ENCODE measurements at places on chromosomes 5 and 9.

GRCh38 chr9:110810262-110810976, 141.8 kb downstream of the MUSK start:
- DNase-seq: no peak

- no peak for DNase-seq
These were observed 20.5 kb upstream of the MEIKIN start for GRCh38 chr5:131965826-131966415.

DNA sequence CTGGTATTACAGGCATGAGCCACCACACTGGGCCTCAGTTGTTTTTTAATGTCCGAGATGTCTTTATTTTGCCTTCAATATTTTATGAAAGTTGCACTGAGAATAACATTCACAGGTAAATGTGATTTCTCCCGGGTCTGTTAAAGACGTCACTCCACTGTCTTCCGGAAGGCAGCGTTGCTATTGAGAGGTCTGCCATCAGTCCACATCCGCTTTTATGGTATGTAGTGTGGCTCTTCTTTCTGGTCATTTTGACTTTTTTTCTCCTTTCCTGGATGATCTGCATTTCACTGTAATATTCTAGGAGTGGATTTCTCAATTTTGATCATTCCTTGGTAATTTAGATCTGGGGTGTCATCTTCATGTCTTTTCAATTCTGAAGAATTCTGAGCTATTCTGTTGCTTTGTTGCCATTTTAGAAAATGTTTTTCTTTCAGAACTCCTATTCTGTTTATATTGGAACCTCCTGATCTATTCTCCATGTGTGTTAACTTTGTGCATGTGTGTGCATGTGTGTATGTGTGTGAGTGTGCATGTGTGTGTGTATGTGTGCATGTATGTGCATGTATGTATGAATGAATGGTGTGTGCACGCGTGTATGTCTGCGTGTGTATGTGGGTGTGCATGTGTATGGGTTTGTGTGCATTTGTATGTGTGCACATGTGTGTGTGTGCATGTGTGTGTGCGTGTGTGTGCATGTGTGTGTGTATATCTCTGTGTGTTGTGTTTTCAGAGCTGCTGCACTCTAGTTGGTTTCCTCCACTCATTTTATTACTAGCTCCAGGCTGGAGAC, 1.9 kb upstream of the LCN1 start:
- no peak for DNase-seq

- DNase-seq: no peak
These were observed 16.1 kb downstream of the MEGF10 start for GRCh38 chr5:127306647-127307046.

DNA sequence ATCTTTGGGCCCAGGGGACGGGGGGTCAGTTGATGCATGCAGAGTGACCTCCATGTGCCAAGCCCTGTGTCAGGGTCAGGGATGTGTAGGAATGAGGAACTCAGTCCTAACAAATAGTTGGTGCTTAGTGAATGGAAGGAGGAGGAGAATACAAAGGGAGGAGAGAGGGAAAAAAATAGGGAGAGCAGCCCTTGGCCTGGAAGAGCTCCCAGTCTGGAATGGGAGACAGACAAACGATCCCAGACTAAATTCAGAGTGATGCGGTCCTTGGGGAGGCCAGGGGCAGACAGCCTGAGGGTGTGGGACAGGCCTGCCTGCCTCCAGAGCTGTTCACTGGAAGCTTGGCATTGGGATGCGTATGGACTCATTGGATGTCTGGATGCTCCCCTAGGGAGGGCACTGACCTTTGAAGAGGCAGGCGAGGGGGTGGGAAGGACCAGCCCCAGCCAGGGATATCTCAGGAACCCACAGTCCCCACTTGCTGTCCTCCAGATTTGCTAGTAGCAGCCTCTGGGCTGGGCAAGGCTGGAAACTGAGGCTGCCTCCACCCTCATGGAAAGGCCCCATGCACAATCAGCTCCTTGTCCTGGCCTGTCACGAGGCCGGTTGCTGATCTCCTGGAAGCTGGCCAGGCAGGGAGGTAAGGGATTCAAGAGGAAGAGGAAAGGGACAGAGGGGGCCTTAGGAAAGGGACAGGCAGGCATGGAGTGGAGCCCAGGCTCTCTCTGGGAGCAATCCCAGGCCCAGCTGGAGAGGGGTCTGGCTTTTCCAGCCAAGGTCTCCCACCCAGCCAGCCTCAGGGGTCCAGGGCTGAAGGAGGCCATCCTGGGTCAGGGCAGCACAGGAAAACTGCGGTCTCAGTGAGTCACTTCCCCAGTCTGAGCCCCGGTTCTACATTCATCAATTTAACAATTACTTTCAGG, 69.0 kb upstream of the GGTA1 start:
- no peak for DNase-seq

DNA sequence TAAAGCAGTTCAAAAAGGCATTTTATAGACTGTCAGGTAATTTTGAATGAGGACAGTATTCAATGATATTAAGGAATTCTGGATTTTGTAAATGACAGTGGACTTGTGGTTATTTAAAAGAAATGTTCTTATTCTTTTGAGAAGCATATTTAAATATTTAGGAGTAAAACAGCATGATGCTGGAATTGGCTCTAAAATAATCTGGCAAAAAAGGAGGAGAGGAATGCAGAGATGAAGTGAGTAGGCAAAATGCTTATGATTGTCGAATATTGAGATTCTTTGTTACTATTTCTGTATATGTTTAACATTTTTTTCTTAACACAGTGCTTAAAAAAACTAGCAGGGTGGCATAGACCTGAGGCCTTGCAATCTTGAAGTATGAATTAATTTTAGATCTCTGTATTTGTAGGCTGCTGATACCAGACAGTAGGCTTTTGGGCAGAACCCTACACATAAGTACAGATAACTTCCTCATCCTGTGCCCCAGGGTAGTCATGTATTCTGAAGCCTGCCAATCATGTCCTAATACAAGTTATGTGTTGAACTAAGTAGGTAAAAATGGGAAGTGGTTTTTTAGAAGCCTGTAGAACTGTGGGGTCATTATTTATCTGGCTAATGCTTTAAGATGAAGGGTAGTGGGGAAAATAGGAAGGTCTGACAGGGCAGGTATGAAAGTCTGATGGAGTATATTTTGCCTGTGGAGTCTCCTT, 9.4 kb downstream of the CD180 start:
- DNase-seq: no peak

- DNase-seq: no peak
These were observed 14.5 kb downstream of the PLPP1 start for GRCh38 chr5:55520117-55520839.

GRCh38 chr5:6482735-6483134, 34.1 kb downstream of the UBE2QL1 start:
- DNase-seq: no peak

GRCh38 chr5:85108471-85108870, 723.8 kb upstream of the EDIL3 start:
- no peak for DNase-seq

DNA sequence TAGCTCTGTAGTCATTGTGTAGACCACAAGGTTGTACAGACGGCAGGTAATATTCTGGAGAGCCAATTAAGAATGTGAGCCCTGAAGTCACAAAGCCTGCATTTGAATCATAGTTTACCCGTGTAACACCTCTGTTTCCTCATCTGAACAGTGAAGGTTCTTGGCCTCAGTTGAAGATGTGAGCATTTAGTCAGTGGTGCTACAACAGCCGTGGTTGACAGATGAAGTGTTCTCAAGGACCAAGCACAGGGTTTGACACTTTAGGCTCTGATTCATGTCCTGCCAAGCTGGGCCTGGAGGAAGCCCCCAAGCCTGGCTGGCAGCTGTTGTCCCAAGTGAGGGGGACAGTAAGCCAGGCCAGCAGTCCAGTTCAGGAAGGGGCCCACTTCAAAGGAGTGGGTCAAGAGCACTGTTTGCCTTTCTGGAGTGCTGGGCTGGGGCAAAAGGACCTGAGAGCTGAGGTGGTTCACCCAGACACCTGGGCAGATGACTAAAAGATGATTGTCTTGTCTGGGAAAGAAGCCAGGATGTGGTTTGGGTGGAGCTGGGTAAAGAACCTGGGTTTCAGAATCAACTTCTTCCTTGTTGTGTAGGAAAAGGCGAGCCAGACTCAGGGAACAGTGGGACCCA, 20.7 kb downstream of the FAXDC2 start:
- DNase-seq: no peak

DNA sequence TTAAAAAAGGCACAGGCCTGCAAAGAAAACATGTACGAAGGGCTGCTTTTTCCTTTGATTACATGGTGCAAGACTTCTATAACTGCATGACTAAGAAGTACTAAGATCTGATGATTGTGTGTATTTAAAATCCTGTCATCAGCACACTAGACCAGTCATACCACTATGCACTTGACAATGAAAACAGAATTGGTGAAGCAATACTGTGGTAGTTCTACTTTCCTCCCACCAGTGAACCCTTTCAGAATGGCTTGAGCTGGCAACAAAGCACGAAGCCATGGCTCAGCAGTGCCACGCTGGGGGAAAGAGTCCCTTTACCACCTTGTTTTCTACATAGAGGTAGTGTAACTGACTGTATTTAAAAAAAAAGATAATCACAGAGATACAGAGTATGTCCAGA, 49.0 kb upstream of the POU5F2 start:
- no peak for DNase-seq

- no peak for DNase-seq
These were observed 31.3 kb downstream of the NDST1 start for GRCh38 chr5:150539206-150539605.

DNA sequence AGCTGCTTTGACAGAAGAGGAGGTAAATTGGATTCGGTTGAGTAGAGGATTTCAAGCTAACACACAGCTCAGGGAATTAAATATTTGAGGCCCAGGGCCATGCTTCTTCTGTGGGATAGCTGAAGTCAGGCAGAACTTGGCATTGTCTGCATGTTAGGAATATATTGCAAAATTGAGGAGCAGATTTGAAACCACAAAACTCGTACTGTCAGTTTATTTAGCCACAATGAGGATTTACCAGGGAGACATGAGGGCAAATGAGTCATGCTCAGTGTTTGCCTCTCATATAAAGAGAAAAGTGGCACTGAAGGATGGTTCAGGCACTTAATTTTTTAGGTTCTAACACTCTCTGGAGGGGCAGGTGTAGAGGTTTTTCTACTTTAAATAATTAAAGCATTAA, 83.0 kb upstream of the PRLR start:
- DNase-seq: no peak

GRCh38 chr5:10059556-10059955, 190.1 kb downstream of the ATPSCKMT start:
- DNase-seq: no peak

GRCh38 chr5:43192558-43193180, 644 bp downstream of the NIM1K start:
- DNase-seq: no peak

- no peak for DNase-seq
These were observed 23.0 kb upstream of the TRIO start for GRCh38 chr5:14120176-14120575.

DNA sequence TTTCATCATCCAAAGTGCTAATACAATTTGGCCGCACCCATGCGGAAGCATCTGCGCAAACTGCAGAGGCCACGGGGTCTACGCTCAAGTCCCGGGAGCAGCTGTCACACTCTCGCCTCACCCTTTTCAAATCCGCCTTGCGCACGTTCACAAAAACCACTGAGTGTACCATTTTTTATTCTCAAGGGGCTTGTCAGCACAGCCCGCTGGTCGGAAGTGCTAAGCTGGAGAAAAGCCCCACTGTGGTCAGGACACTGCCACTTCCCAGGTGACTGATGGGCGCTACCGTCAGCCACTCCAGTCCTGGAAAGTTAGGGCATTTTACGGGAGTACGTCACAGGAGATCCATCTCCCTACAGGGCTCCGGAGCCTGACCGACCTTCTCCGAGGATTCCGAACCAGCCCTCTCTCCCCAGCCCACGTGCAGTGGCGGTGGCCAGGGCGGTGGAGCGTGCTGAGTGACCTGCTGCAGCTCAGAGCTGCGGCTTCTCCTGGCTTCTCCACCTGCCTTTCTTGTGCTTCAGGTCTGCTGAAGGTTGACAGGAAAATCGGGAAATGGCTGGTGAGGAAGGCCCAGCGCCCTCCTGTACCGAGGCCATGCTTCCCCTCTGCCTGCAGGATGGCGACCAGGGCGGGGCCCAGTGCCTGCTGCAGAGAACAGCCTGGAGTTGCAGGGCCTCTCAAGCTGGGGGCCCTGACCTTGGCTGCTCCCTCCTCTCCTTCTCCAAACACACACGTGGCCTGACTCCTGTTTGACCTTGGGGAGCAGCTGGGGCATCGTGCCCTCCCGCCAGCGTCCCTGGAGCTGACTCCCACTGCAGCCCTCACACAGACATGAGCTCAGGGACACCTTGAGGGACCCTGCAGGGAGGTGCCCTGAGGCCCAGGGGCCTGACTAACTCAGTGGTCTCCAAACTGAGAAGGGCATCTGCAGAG, 14.3 kb downstream of the RASGEF1C start:
- DNase-seq: no peak

- no peak for DNase-seq
These were observed 113.8 kb downstream of the ALDH1A1 start for GRCh38 chr9:72839085-72839484.

DNA sequence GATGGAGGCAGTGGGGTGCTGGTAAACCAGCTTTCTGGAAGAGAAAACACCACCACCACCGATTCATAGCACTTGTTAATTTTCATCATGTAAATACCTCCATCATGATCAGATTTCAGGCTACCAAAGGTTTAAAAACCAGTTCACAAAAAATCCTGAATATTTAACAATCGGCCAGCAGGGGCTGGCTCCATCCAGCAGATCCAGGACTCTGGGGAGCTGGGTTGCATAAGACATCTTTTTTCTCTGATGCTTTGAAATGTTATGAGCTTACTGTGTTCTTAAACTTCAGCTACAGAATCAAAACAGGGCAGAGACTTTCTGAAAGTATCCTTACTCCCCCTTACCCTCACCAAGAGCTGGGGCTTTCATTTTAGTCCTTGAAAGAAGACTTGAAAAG, 14.6 kb upstream of the RNF183 start:
- DNase-seq: no peak

GRCh38 chr5:151745071-151745705, 13.2 kb downstream of the ATOX1 start:
- DNase-seq: no peak

DNA sequence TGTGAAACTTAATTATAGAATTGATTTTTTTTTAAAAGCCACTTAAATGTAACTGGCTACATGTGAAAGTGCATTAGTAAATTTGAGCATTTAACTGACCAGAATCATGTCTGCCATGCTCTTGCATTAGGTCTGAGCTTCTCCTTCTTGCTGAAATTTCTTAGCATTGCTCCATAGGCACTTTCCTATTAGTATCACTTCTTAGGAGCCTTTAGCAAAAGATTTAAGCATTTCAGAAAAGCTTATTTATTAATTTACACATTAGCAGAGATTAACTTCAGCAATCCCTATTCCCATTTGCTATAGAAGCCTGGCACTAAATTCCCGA, 211.0 kb downstream of the SNX18 start:
- DNase-seq: no peak

DNA sequence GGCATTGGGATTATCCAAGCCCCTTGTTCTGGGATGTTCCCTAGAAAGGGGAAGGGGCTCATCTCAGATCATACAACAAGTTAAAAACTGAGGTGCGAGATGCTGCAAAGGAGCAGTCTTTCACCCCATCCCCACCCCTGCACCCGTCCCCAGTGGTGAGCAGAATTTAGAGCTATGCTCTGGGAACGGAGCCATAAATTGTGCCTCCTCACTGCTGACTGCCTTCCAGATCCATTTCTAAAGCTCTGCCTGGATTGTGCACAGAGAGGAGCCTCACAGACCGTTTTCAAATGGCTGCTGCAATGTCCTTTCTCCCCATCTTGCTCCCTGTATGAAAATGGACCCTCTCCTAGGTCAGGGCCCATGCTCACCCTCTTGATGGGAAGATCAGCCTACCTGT, 8.3 kb downstream of the SLC25A48 start:
- DNase-seq: no peak

GRCh38 chr9:82513242-82513751, 524.7 kb downstream of the SPATA31D1 start:
- no peak for DNase-seq

GRCh38 chr5:94746731-94747124, 128.3 kb downstream of the SLF1 start:
- DNase-seq: no peak
